ENCODE measurements at places on chromosomes 6 and 20.

DNA sequence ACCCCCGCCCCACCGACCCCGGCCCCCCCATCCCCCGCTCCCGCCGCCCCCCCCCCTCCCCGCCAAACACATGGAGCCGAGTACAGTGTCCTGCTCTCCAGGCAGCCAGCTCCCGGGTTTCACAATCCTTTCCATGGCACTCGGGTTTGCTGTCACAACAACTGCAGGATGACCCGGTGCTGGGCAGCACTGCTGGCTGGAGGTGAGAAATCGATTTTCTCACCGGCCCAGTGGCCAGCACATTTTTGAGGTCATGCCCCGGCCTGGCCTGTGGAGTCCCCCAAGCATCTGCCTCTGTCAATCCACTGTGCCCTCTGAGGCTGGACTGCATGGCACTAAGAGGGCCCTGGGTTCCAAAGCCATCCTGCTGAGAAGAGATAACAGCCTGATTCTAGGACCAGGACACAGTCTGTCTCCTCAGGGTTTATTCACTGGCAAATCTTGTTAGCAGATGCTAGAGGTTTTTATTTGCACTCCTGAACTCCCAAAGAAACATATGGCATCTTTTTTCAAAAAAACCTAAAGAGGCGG is 129.5 kb downstream of the NFATC2 start:
- DNase-seq = no peak

DNA sequence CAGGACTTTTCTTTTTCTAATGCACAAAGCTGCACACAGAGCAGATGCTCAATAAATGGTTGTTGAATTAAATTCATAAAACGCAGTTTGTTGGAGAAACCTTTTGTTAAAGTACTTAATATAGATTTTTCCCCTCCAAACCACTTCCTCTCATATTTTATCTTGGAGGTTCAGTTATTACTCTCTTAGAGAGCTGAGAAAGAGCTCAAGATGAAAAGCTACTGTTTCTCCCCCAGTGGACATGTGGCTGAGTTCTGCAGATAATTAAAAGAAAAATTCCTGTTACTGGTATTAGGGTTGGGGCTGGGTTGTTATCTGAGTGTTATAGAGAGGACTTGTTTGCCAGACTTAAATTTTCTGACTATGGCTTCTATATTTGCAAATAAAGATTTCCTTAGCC is 294.0 kb downstream of the TBC1D7 start:
- no peak for DNase-seq

- DNase-seq = no peak
These were observed 10.7 kb downstream of the DLL1 start for GRCh38 chr6:170279977-170280688.

- no peak for DNase-seq
These were observed 12.6 kb downstream of the PCMTD2 start for GRCh38 chr20:64268174-64268573.

DNA sequence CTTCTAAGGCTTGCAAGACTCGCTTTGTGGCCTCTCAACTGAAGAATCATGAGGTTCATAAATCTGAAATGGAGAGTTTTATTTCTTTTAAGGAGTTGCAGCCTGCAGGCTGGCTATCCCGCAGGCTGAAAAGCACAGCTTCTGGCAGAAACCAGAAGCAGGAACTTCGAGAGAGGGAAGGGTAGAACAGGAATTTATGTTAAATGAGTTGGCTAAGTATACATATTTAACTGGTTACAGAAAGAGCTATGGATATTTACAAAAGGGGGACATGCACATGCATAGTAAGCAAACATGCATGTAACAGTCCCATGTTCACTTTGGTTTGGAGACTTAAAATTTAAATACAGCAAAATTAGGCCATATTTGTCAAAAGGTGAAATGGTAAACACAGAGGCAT is 787.0 kb downstream of the TFAP2A start:
- DNase-seq = no peak

DNA sequence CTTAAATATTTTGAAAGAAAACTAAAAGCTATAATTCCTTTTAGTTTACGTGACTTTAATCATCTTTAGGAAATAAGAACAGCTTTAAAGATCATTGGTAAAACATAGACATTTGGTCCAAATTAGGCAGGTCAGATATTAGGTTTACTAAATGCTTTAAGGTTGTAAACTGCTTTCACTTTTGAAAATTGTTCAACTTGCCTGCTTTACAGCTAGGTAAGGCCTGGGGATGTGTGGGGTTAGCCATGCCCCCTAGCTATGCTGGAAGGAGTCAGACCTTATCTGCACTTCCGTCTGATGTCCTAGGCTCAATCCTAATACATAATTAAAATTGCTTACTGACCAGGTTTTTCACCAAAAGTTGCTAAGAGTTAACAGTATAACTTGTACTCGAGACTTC is 30.5 kb upstream of the TPD52L1 start:
- DNase-seq = no peak

DNA sequence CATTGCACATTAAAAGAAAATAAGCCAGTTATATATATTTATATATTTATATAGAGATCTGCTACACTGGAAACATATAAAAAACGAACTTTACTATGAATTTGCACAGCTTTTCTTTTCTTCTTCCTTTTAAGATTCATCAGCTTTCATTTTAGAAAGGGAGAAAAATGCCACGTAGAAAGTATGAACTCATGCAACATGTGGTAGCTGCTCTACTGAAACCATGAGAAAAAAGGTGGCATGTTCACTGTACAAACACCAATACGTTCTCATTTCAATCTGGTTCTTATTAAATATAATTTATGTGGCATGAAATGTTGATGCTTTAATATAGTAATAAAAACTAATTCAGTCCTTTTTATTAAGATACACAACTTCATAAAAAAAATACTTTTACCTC is 68.8 kb upstream of the THEMIS start:
- no peak for DNase-seq

- no peak for DNase-seq
These were observed 42.7 kb upstream of the NHSL1 start for GRCh38 chr6:138541823-138542481.

GRCh38 chr6:26068036-26068435 is 19.2 kb upstream of the HFE start:
- DNase-seq = no peak

- no peak for DNase-seq
These were observed 538.7 kb upstream of the POU3F2 start for GRCh38 chr6:98295515-98296175.

GRCh38 chr6:159430323-159430722 is 261.1 kb downstream of the FNDC1 start:
- DNase-seq = no peak

GRCh38 chr6:161660666-161661571 is 387.1 kb upstream of the AGPAT4 start:
- DNase-seq = no peak

DNA sequence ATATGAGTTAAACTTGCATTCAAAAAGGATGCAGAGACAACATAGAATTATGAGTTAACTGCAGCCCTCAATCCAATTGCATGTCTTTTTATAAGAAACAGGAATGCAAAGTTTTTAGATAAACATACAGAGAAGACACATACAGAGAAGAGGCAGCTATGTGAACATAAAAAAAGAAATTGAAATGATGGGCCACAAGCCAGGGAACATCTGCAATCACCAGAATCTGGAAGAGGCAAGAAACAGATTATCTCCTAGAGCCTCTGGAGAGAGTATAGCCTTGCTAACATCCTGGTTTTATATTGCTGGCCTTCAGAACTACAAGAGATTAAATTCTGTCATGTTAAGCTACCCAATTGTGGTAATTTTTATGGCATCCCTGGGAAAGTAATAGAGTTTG is 257.2 kb upstream of the EYS start:
- no peak for DNase-seq

DNA sequence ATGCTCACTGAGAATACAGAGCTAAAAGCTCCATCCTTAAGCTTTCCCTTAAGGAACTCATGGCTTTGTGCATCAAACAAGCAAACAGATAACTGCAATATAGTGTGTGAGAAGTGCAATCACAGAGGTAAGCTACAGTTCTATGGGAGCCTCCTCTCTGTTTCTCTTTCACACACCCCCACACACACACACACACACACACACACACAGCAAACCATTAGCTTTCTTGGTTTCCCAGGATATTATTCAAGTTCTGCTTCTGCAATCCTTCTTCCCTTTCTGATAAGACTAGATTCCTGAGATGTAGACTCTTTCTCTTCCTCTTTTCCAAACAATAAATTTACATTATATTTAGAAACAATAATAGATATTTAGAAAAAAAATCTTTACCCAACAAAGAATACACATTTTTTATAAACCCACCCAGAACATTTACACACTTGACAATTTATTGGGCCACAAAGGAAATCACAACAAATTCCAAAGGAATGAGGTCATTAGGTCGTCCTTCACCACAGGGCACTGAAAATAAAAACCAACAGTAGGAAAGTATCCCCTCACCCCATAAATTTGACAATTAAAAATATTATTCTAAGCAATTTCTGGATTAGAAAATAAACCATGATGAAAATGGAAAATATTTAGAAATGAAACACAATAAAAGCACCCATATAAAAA is 9.3 kb upstream of the GFOD1 start:
- DNase-seq = no peak

DNA sequence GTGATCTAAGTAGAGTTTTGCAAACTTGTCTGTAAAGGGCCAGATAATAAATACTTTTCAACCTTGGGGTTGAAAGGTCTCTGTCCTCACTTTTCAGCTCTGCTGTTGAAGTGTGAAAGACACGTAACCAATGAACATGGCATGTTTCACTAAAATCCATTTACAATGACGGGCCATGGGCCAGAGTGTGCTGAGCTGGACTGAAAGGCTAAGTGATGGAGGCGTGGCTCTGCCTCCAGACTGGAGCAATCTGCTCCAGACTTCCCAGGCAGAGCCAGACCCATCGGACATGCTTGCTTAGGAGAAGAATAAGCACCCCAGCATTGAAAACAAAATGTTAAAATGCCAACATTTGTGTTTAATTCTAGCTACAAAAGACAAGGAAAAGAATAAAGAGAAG is 41.4 kb downstream of the SCAND1 start:
- no peak for DNase-seq

DNA sequence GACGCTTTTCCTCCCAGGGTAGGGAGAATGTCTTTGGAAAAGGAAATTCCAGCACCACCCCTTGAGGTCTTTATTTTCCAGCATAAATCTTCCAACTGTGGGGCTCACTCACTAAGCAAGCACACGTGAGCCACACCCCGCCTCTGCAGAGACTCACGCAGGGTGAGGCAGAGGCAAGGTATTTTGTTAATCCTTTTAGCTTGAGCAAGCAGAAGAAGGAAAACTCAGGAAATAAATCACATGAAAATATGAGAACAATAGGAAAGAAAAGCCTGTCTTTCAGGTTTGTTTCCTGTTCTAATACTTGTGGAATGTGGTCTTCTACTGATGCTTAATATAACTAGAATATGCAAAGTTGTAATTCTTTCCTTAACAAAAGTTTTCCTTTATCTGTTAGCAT is 4.1 kb upstream of the PHACTR2 start:
- no peak for DNase-seq

GRCh38 chr6:37620519-37620918 is 77.2 kb downstream of the MDGA1 start:
- no peak for DNase-seq

GRCh38 chr20:37456948-37457347 is 64.1 kb upstream of the NNAT start:
- no peak for DNase-seq

- no peak for DNase-seq
These were observed 16.8 kb upstream of the SYNDIG1 start for GRCh38 chr20:24452498-24453127.

- no peak for DNase-seq
These were observed 2.6 kb upstream of the TFAP2C start for GRCh38 chr20:56626367-56627121.

DNA sequence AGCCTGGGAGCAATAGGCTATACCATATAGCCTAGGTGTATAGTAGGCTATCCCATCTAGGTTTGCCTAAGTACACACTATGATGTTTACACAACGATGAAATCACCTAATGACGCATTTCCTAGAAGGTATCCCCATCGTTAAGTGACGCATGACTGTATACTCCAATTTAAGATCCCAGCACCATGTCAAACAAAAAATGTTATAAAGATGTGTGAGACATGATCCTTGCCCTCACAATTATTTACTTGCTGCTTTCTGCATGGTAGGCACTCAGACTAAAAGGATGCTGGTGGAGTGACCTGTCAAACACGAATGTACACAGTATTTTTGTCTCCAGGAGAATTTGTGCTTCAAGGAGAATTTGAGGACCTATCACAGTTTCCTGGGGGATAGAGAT is 32.3 kb downstream of the SNAP25 start:
- no peak for DNase-seq

DNA sequence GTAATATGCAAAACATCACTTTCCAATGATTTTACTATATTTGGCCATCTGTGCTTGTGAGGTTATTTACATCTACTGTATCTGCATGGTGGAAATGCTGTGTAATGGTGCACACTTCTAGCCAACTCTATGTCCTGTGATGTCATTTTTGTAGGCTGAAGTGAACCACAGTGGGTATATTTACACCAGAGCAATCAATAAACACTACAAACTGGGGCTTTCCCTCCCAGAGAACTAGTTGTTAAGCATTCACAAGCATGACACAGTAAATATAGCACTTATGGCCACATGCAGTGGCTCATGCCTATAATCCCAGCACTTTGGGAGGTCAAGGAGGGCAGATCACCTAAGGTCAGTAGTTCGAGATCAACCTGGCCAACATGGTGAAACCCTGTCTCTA is 4.9 kb downstream of the SLC22A2 start:
- DNase-seq = no peak
